ENCODE measurements at places on chromosomes 13 and 19.
A peak's percentile ranks its signal among the peaks of the same experiment; 100 is the strongest.

DNA sequence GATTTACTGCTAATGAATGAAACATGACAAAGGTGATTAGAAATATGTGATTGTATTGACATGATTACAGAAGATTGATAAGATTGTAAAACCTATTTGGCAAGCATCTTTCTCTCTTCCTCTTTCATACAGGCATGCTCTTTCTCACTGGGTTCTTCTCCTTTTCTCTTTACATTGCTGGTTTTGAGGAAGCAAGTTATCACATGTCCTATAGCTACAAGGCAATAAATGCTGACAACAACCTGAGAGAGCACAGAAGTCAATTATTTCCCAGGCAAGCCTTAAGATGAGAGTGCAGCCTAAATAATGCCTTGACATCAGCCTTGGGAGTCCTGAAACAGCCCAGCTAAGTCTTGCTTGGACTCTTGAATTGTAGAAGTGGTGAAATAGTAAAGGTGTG, 875.0 kb downstream of the SLITRK1 start:
- no peak for DNase-seq

DNA sequence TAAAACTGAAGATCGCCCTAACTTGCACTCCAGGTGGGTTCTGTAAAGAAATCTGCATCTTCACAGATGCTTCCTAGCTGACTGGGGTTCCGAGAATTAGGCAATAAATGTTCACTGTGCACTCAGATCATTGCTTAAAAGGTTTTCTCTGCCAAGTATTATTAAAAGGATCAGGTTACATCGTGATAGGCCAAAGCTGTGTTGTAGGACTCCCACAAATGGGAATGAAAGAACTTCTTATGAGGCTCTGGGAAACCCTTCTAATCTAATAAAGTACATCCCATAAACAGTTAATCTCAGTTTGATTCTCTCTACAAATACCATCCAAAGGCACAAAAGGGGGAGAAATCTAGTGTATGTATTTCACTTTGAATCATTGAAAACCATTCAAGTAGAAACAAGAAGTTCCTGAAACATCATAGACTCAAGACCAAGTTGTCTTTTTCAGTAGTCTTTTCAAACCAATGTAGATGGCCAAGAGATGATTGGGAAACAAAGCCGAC, 7.1 kb upstream of the POU4F1 start:
- DNase-seq: no peak

DNA sequence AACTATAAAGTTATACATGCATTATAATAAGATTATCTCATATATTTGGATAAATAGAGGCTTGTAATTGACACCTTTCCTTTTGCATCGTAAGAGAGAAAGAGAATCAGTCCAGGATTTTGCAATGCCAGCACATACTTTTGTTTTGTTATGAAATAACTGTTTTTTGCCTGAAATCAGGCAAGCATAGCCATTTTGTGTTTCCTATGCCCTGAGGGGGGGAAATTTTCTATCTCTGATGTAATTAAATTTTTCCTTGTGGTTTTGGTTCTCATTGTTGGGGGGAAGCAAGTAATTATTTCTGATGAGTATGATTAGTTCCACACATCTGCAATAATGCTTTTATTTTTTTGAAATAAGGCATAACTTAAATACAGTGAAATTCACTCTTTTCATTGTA, 229.4 kb downstream of the NDFIP2 start:
- DNase-seq: no peak

DNA sequence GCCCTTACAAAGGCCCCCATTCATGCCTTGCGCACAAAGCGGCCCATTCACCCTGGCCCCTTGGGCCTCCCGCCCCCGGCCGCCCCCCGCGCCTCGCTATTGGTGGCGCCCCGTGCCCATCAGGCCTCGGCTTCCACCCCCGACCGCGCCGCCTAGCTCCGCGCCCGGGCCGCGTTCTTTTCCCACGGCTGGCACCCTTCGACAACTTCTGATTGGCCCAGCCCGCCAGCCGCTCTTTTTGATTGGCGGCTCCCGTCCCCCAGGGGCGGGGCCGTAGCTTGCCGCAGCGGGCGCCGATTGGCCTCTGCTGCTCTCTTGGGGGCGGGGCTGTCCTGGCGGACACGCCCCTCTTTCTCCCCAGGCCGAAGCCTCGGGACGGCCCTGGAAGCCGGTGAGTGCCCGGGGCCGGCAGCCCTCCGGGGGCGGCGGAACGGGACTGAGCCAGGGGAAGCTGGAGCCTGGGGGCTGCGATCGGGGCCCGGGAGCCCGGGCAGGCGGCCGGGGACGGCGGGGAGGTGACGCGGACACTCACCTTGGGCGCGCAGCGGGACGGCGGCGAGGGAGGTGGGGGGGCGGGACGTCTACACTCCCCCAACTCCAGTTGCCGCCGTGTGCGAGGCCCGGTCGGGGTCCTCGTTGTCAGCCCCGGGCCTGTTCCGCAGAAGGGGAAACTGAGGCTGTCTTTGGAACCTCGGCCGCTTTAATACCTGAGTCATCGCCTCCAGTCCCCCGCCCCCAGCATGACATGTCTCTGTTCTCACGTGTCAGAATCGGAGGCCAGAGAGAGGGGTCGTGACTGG, at the start of gene MYH14:
Gene MYH14, plus strand, starts transcription at position 342 of the 800 bp plus-strand sequence. CDS start 6,744 bp downstream, outside the sequence.
- DNase-seq: peak; percentile 4

DNA sequence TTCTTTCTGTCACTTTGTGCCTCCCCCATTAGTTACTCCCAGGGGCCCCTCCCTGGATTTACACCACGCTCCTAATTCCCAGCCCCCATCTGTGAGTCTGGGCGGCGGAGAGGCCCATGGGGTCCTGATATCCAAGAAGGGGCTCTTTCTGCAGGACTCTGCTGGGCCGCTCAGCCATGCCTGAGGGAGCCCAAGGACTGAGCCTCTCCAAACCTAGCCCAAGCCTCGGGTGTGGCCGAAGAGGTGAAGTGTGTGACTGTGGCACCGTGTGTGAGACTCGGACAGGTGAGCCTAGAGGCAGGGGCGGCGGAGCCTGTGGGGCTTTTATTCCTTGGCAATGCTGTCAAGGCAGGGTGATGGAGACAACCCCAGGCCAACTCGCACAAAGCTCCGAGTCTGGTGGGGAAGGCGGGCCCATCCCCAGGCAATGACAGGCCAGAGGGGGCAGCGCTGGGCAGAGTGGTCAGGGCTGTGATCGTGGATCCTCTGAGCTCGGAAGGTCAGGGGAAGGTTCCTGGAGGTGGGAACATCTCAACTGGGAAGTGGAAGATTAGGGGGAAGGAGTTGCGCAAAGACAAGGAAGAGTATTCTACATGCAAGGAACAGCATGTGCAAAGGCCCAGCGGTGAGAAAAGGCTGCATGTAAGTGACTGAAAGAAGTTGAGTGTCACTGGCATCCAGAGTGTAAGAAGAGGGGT, 1.6 kb downstream of the PLEKHG2 start:
- DNase-seq: peak; percentile 10

DNA sequence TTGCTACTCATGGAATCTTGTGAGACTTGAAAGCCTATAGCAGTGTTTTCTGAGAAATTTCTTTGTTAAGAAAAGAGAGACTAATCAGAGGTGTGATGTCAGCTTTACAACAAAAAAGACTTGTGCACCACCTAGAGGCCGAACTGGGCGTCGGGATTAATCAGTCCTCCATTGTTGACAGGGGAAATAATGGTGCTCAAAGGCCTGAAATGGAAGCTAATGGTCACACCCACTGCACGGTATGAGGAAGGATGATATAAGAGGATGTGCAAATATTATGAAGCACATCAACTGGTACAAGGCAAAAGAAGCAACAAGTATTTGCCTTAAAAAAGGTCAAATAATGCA, 480.2 kb upstream of the MIR17HG start:
- peak; percentile 21 for DNase-seq

DNA sequence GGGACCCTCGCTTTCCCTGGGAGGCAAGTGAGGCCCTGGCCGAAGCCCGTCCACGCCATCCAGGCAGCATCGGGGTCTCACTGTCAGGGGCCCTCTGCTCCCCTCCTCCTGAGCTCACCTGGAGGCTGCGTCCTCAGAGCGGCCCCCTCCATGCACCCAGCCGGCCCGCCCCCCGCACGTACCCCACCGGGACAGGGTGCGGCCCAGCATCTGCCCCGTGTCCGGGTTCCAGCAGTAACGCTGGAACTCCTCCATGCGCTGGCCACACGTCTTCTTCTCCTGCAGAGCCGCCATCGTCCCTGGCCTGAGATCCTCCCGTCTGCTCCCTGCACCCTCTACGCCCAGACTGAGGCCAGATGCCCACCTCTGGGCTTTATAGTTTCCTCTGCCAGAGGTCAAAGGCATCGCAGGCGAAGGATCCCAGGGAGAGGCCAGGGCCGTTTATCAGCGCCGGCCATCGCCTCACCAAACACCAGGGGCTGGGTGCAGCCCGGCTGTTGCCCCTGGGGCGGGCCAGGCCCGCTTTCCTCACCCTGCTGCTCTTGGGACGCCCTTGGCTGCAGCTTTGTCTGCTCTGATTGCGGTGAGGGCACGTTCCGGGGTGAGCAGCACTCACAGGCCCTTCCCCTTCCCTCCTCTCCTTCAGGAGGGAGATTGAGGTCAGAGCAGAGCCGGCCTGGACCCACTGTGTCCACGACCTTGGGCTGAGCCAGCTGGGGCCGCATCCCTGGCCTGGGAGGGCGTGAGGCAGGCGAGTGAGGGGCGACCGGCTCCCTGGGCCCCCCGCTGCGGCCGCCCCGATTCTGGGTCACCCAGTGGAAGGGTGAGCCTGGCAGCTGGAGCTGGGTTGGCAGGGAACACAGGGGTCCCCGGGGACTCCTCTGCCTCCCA, at the start of gene ATP4B:
Gene ATP4B, minus strand, starts transcription at position 348 of the 891 bp plus-strand sequence. Its CDS starts 54 bp downstream, at position 294.
- DNase-seq: no peak

DNA sequence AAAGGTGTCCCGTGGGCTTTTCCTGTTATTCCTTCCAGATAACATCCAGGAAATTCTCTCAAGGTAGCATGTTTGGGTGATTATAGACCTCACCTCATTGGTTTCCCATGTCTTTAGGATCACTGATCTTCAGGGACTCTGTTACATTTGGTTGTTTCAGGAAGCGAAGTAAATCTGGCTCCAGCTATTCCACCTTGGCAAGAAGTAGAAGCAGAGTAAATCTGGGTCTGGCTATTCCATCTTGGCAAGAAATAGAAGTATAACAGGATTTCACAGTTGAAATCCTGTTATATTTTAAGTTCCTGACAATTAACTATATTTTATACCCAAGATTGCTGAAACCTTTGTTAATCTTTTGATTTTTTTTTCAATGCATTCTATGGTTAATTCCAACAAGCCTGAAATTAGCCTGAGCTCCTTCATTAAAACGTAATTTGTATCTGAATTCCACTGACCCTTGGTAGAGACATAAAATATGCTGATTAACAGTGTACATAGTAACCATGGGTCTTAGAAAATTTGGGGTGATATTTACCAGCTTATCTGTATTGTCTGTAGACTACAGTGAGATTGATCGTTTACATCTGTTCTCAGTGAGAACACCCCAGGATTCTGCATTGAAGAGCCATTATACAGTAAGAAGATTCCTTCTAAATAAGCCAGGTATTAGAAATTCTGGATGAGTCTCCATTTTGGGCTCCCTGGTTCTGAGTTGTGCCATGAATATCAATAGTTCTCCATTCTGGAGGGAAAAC, 267.6 kb upstream of the SLITRK6 start:
- no peak for DNase-seq

DNA sequence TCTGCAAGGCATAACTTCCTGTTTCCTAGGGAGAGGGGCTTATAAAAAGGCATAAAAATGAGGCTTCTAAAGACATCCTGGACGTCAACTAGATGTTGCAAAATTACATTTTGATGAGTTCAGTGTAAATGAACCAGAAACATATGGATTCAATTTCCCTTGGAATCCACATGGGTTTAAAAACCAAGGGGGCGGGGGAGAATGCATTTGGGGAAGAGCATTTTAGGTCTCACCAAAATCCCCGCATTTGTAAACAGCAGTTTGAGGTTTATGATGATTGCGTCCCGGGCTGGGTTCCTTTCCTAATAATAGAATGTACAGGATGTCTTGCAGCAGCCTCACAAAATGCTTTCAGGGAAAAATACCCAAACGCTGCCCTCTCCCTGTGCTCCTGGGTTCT, 407.8 kb downstream of the ZNF536 start:
- no peak for DNase-seq

DNA sequence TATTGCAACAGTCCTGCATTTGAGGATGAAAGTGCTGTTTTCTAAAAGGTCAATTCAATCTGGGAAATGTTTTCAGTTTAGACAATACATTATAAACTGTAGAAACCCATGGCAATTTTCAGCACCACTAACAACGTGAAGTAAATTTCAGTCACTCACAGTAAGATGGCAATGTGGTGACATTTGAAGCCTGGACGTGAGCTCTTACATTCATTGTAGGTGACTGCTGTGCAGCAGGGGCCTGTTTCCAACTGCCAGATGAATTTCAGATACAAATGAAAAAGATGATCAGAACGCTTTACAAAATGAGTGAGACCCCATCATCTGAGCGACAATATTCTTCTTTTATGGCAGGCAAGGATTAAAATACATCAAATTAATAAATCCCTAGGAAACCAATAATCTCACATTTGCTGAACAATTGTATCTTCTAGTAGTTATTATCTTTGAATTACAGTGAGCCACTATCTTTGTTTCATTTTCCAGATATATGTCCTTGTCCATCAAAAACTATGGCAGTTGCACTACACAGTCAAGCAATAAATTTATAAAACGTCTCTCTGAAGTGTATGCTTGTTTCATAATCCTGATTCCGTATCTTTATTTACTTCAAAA, 1816.8 kb downstream of the OLFM4 start:
- no peak for DNase-seq

DNA sequence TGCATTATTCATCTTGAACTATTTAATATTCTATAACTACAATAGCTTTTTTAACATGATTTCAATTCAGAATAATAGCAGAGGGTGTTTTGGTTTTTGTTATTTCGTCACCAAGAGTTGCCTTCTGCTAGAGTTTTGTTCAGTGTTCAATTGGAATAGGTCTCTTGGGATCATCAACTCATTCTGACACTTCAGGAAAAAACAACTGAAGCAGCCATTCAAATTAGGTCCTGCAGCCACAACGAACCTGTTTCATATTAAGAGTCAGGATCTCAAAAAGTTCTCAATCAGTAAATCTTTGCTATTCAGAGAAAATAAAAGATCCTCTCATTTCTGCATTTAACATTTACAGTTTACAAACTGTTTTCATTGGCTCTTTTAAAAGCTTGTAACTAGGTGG, 2.4 kb upstream of the CHAMP1 start:
- no peak for DNase-seq

DNA sequence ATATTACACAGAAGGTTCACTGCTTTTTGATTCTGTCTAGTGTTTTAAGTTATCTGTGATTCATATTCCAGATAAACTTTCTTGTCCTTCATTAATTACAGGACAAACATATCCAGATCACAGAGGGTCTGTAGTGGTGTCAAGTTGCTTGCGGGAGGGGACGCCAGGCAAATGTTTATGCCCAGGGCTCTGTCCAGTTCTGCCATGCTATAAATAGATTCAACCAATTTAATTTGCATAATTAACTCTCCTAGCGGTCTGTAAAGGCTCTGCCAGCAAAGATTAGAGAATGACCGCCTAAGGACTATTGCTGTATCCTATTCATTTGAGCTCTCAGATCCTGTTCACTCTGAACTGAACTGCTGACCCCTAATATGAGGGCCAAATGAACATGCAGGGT, 59.7 kb upstream of the TRPC4 start:
- no peak for DNase-seq

All from activated CD4-positive, alpha-beta T cell treated with anti-CD3 and anti-CD28 coated beads, Interleukin-2, amount 50 U/mL, for 48 hours (primary cell).